Nucleus accumbens (tissue), 56 donors: ENCODE measurements at places on chromosomes 1 and 21.

GRCh38 chr21:45517249-45518065, 24.8 kb downstream of the SLC19A1 start:
- DNase-seq, result no peak

GRCh38 chr1:156629823-156630449, 10.7 kb downstream of the HAPLN2 start:
- DNase-seq, result no peak

DNA sequence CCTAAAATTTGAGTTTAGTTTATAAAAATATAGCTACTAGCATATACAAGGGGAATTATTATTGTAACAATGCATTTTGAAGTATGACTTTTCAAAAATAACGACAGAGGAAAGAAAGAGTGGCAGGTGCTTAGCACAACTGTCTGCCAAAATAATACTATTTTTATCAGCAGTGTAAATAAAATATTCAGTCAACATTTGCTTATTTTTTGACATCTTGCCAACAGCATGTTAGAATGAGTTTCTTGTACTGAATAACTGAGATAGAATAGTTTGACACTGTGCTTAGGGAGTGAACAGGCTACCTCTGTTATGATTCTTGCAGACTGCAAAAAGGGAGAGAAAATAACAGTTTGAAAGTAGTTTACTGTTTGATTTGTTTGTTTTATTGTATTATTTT, 909.8 kb downstream of the BRINP3 start:
- no peak for DNase-seq

GRCh38 chr1:8003438-8004112, 22.5 kb downstream of the ERRFI1 start:
- no peak for DNase-seq

- DNase-seq, result no peak
Measured at GRCh38 chr1:152448095-152448494, 34.0 kb upstream of the CRNN start.

DNA sequence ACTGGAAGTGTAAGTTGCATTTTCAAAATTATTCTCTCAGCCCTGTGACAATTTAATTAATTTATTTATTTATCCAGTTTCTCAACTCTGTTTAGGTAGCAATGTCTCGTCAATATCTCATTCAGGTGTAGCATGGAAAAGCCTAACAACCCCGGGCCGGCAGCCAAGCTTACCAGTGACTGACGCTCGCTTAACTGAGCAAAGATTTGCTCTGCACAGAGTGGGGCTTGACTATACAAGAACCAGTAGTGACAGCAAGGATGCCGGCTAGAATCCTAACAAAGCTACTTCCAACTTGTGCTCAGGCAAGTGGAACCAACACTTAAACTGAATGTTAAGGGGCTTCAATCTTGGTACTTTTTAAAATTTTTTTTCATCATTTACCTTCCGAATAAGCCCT, 80.9 kb upstream of the ESRRG start:
- no peak for DNase-seq

DNA sequence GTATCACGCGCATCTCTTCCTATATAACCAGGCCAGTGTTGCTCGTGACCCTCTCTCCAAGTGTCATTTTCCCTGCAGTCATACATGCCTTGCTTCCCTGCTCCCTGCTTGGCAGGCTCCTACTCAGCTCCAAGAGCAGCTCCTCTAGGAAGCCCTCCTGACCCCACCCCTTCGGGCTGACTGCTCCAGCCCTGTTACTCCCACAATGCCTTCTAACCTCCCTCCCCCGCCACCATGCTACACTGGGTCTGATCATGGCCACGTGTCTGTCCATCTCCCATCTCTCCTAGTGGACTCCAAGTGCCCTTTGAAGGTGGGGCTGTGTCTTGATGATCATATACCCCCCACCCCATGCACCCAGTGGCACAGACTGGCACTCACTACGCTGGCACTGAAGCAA, 44.7 kb downstream of the MRPL37 start:
- no peak for DNase-seq

GRCh38 chr1:33723251-33723650, 140.6 kb upstream of the HMGB4 start:
- no peak for DNase-seq

DNA sequence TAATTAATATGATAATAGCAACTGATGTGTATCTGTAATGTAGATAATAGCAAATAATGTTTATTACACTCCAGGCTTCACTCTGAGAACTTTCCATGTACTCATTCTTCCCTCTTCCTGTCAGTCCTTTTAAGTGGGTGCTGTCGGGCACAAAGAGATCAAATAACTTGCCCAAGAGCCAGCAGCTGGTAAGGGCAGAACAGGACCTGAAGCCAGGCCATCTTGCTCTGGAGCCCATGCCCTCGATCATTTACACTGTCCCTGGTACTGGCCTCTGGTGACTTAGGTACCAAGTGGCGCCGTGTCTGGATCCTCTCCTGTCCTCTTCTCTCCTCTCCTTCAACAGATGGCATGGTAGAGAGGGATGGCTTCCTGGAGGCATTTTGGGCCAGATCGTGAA, 97.2 kb downstream of the VPS13D start:
- DNase-seq, result no peak

- DNase-seq, result no peak
Measured at GRCh38 chr1:9125325-9125724, 3.6 kb downstream of the GPR157 start.

GRCh38 chr1:97200595-97200994, 479.0 kb downstream of the PTBP2 start:
- DNase-seq, result no peak

DNA sequence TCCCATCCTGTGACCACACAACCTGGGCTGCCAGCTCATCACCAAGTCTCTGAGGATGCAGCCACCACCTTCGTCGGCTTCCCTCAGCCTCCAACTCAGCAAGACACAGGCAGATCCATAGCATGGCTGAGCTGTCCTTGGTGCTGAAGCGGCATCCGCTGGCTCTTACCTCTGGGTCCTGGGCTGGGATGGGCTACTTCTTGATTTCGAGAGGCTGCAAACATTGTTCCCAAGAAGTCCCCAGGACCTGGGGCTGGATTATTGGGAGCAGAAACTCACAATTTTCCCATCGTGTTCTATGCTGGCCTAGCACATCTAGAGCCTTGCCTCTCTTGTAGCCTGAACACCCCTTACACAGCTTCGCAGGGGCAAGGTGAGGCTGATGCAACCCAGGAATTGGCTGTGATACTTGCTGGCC, 24.9 kb upstream of the C1QA start:
- no peak for DNase-seq

- DNase-seq, result no peak
Measured at GRCh38 chr1:235980976-235981375, 83.9 kb downstream of the NID1 start.

DNA sequence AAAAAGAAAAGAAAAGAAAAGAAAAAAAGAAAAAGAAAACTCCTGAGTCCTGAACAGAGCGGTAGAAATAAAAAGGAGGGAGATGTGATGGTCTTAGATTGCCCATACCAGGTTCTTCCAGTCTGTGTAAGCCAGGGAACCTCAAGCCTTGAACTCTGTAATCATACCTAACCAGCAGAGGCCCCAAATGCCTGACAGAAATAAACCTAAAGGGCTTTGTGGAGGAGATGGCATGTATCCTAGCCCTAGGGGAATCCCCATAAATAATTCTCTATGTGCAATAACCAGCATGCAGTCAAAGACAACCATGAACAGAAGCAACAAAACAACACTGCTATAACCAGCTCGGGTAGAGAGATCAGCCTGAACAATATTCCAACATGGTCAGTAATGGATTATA, 40.4 kb downstream of the USP48 start:
- no peak for DNase-seq

- DNase-seq, result no peak
Measured at GRCh38 chr1:62285984-62286785, 33.0 kb downstream of the KANK4 start.

DNA sequence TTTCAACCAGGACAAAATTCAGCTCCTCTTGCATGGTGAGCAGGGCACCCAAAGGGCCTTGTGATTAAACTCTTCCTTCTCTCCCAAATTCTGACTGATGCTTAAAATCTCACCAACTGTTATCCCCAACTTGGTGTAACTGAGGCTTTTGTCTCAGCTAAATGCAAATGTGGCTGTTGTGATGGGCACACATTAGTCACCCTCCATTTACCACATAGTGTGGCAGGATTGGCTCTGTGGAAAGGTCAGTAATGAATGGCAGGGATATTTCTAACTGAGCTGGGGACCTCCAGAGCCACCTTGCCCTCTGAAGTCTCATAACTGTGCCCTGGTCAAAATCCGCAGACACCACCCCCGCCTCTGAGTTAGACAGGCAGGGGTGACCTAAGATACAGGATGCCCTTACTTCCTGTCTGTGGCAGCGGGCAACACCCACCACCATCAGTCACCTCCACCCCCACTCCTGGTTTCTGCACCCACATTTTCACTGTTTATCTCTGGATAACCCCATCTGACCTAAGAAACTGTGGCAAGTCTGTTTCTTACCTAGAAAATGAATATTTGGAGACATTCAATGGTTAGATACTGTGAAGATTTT, 25.4 kb upstream of the RGS16 start:
- DNase-seq, result no peak

DNA sequence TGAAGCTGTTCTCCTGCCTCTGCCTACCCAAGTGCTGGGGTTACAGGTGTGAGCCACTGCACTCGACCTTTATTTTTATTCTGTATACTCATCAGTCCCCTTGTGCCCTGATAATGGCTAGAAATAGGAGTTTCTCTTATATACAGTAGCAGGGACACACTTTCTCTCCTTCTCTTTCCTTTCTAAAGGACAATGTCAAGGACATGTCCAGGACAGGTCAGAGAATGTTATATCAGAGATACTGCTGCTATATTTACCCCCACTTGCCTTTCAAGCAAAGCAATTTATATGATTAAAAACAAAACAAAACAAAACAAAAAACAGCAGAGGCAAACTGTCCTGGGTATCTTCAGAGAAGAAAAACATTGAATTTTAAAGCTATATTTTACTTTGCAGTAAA, 43.2 kb upstream of the LRIG2 start:
- no peak for DNase-seq

GRCh38 chr1:81529014-81529413, 271.7 kb upstream of the ADGRL2 start:
- DNase-seq, result no peak

GRCh38 chr1:223031733-223032601, 111.1 kb downstream of the TLR5 start:
- DNase-seq, result no peak

DNA sequence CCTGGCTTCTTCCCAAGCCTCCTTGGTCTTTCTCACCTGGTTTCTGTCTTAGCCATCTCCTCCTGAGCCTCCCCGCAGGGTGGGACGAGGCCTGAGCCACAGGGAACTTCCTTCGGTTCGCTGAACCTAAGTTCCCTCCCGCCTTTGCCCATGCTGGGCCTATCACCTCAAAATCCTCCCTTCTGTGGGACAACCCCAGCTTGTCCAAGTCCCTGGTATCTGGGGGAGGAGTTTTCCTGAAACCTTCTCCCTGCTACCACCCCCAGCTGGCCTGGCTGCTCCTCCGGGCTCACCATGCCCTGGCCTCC, 27.7 kb upstream of the VPS13D start:
- DNase-seq, result no peak
